ENCODE measurements at places on chromosomes 2 and 18. TPM values are rescaled to one million over a fixed set of nuclear protein-coding genes. Genes with fewer than 3 reads are reported as not detected.
A peak's percentile ranks its signal among the peaks of the same experiment; 100 is the strongest.

- no peaks in the 10 kb centered on the region for H3K36me3 ChIP-seq
- H3K27ac ChIP-seq = no peak overlapping the region
- H3K27me3 ChIP-seq = peaks cover 34% of the 10 kb centered on the region
- H3K4me3 ChIP-seq = no peak overlapping the region
These were observed 22.9 kb downstream of the IL36A start for GRCh38 chr2:113028112-113028511.

DNA sequence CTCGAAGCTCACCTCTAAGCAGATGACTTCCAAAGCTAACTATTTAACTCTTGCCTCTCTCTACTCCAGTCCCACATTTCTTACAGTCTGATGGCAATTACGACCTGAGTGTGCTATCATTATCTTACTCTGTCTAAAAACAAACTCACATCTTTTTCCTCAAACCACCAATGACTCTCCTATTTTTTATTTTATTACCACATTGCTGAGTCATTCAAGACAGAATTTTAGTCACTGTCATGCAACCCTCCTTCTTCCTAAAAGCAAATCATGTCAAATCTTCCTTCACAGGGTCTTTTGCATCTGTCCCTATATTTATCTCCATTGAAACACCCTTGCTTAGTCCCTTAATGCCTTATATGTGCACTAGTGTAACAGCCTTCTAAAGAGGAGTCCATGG, 34.6 kb upstream of the C2orf15 start:
- H3K27me3 ChIP-seq = no peaks in the 10 kb centered on the region
- H3K4me1 ChIP-seq = no peaks in the 10 kb centered on the region
- DNase-seq = no peak
- no peak overlapping the region for H3K27ac ChIP-seq
- no peak overlapping the region for H3K4me3 ChIP-seq
- H3K36me3 ChIP-seq = no peaks in the 10 kb centered on the region

- no peaks in the 10 kb centered on the region for H3K27me3 ChIP-seq
- H3K36me3 ChIP-seq = no peaks in the 10 kb centered on the region
- H3K4me3 ChIP-seq = no peak overlapping the region
- no peak overlapping the region for H3K27ac ChIP-seq
- no peak for DNase-seq
- no peaks in the 10 kb centered on the region for H3K4me1 ChIP-seq
These were observed 71.3 kb downstream of the FASTKD2 start for GRCh38 chr2:206836722-206837121.

- no peak overlapping the region for H3K27ac ChIP-seq
- no peaks in the 10 kb centered on the region for H3K36me3 ChIP-seq
- no peaks in the 10 kb centered on the region for H3K27me3 ChIP-seq
- peak; percentile 58 for DNase-seq
- H3K4me1 ChIP-seq = no peaks in the 10 kb centered on the region
These were observed 57.0 kb downstream of the CCDC150 start for GRCh38 chr2:196696423-196697079.

DNA sequence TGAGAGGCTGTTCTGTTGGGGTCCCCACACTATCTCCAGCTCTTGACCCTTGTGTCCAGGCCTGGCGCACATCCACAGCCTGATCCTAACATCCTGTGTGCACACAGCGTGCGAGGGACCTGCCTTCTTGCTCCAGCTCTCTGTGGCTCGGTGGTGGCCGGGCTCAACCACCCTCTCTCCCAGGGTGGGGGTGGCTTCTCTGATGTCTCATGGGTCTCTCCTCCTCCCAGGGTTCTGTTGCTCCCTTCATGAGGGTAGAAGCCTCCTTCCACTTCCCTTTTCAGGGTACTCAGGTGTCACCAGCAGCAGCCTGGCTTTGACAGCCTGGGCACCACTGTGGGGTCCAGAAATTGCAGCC, 196.9 kb upstream of the RAB6C start:
- H3K27ac ChIP-seq = no peak overlapping the region
- DNase-seq = no peak
- H3K36me3 ChIP-seq = no peaks in the 10 kb centered on the region

- no peak for DNase-seq
- H3K27ac ChIP-seq = no peak overlapping the region
- no peaks in the 10 kb centered on the region for H3K36me3 ChIP-seq
- no peaks in the 10 kb centered on the region for H3K4me1 ChIP-seq
- no peak overlapping the region for H3K4me3 ChIP-seq
These were observed 168.7 kb upstream of the SKOR2 start for GRCh38 chr18:47420130-47420529.

- H3K4me1 ChIP-seq = no peaks in the 10 kb centered on the region
- no peak overlapping the region for H3K4me3 ChIP-seq
- no peaks in the 10 kb centered on the region for H3K36me3 ChIP-seq
- H3K27me3 ChIP-seq = no peaks in the 10 kb centered on the region
- no peak overlapping the region for H3K27ac ChIP-seq
These were observed 208.5 kb downstream of the CAMKMT start for GRCh38 chr2:44570271-44570670.

GRCh38 chr2:73933194-73933593, 6.5 kb downstream of the DGUOK start:
- H3K4me3 ChIP-seq = no peak overlapping the region
- H3K27ac ChIP-seq = no peak overlapping the region
- no peak for DNase-seq
- H3K27me3 ChIP-seq = no peaks in the 10 kb centered on the region
- no peaks in the 10 kb centered on the region for H3K36me3 ChIP-seq
- H3K4me1 ChIP-seq = peaks cover 13% of the 10 kb centered on the region

DNA sequence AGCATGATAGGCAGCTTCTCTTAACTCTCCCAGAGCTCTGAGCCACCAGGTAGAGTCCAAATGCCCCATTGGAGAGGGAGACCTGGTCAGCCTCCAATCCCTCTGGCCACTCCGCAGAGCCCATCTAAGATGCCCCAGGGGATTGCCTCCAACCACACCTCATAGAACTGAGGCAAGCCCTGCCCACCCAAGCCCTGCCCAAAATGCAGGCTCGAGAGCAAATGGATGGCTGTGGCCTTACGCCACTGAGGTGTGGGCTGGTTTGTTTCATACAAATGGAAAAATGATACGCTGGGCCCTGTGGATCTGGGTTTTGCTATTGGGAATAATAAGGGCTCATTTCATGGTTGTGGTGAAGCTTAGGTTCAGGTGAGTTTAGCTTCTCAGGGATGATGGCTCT, 3.0 kb upstream of the TFCP2L1 start:
- no peak overlapping the region for H3K27ac ChIP-seq
- DNase-seq = no peak
- H3K36me3 ChIP-seq = no peaks in the 10 kb centered on the region
- H3K4me3 ChIP-seq = no peak overlapping the region
- H3K27me3 ChIP-seq = peaks cover 21% of the 10 kb centered on the region

DNA sequence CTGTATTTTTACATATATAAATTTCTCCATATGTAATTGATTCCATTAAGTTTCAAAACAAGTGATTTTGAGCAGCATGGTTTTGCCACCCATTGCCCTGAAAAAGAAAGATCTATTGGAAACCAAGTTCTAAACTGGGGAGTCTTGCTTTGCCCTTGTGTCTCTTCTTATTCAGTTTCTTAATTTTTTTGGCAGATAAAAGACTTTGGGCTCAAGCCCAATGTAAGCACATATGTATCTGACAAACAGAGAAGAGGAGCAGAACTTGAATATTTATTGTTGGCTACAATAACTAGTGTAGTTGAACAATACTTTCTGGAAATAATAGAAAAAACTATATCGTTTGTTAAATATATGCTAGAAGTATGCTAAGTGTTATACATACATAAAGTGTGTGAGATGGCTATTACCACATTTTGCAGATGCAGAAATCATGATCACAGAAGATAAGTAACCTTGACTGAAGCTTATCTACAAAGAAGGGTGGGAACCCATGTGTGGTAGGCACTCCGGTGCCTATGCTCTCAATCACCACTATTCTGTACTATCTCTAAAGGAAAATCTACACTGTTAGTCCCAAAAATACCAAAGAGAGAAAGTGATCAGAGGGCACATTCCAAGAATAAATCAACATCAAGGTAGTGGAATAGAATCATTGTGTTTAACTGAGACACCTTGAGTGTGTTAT, 109.1 kb downstream of the PLA2R1 start:
- H3K4me3 ChIP-seq = no peak overlapping the region
- no peaks in the 10 kb centered on the region for H3K36me3 ChIP-seq
- no peak overlapping the region for H3K27ac ChIP-seq
- H3K27me3 ChIP-seq = no peaks in the 10 kb centered on the region
- no peak for DNase-seq
- H3K4me1 ChIP-seq = no peaks in the 10 kb centered on the region

- H3K36me3 ChIP-seq = no peaks in the 10 kb centered on the region
- no peaks in the 10 kb centered on the region for H3K27me3 ChIP-seq
- no peak overlapping the region for H3K27ac ChIP-seq
- no peak for DNase-seq
- H3K4me1 ChIP-seq = no peaks in the 10 kb centered on the region
These were observed 475.8 kb upstream of the SLC39A10 start for GRCh38 chr2:195181059-195181705.

DNA sequence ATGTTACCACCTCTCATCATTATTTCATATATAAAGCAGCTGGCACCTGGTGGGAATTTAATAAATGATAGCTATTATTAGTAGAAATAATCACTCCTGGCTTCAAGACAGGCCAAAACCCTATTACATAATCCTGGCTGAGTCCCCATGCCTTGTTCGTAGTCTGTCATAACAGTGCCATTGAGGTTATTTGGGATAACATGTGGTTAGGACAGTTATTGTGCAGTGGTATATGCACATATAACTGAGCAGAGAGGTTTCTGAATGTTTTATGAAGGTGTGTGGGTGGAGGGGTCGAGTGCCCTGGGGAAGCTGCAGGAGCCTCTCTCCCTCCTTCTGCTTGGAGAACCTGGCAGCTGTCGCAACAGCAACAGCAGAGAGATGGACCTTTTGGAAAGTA, 162.4 kb upstream of the NABP1 start:
- H3K4me3 ChIP-seq = no peak overlapping the region
- H3K27me3 ChIP-seq = no peaks in the 10 kb centered on the region
- DNase-seq = no peak
- H3K4me1 ChIP-seq = no peaks in the 10 kb centered on the region
- H3K27ac ChIP-seq = no peak overlapping the region

DNA sequence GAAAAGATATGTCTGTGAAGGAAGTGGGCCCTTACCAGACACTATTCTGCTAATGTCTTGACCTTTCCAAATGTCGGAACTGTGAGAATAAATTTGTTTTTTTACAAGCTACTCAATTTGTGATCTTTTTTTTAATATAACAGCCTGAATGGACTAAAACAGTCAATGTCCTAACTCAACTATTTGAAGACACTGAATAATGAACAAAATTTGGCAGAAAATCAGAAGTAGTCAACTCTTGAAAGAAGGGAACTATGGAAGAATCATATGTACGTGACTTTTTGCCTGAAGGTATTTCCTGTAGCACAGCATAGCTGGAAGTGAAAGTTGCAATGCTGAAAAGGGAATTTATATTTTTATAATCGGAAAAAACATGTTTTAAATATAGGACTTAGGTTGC, 351.8 kb upstream of the TFPI start:
- H3K36me3 ChIP-seq = no peaks in the 10 kb centered on the region
- H3K4me3 ChIP-seq = no peak overlapping the region
- no peak overlapping the region for H3K27ac ChIP-seq
- no peaks in the 10 kb centered on the region for H3K4me1 ChIP-seq
- DNase-seq = no peak

- DNase-seq = peak; percentile 81
- H3K27me3 ChIP-seq = no peaks in the 10 kb centered on the region
- no peak overlapping the region for H3K4me3 ChIP-seq
These were observed 68.6 kb downstream of the EXOC6B start for GRCh38 chr2:72757177-72757775.

GRCh38 chr2:238039985-238040384, 20.8 kb upstream of the SCLY start:
- H3K27ac ChIP-seq = no peak overlapping the region
- H3K27me3 ChIP-seq = no peaks in the 10 kb centered on the region
- no peak for DNase-seq
- no peaks in the 10 kb centered on the region for H3K36me3 ChIP-seq

- no peaks in the 10 kb centered on the region for H3K27me3 ChIP-seq
- no peak for DNase-seq
- H3K27ac ChIP-seq = no peak overlapping the region
- H3K36me3 ChIP-seq = no peaks in the 10 kb centered on the region
These were observed 51.4 kb downstream of the VSNL1 start for GRCh38 chr2:17591846-17592245.

DNA sequence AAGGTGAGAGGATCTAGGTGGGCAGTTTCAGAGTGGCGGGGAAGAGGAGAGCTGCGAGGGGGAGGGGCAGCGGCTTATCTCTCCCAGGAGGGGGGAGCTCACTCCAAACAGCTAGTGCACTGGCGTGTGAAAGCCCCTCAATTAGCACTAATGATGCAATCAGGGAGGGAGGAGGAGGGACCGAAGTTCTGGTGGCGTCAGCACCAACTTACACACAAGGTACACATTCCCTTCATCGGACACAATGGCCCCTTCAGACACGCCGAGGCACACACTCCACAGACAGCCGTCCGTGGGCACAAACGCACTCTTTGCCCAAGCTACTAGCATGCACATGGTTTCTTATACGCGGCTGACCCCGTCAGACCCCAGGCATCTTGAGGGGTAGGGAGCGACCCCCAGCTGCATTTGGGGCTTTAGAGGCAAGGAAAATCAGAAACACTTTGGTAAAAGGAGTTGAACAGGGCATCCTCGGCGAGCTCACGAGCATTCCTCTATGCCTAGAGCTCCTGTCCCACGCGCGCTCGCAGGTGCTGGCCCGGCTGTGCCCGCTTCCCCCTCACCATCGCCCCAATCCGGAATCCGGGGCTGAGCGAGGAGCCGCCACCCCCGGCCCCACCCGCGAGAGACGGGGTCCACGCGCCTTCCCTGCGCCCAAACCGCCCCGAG, 868 bp upstream of the PKDCC start:
- peak overlapping the region; percentile 84 for H3K27ac ChIP-seq
- no peaks in the 10 kb centered on the region for H3K36me3 ChIP-seq
- peak overlapping the region; percentile 62 for H3K4me3 ChIP-seq
- H3K27me3 ChIP-seq = no peaks in the 10 kb centered on the region
- DNase-seq = peak; percentile 80

- peak overlapping the region; percentile 89 for H3K27ac ChIP-seq
- no peak for DNase-seq
- no peaks in the 10 kb centered on the region for H3K36me3 ChIP-seq
- H3K4me3 ChIP-seq = no peak overlapping the region
- peaks cover 11% of the 10 kb centered on the region for H3K4me1 ChIP-seq
These were observed 37.2 kb downstream of the SLC40A1 start for GRCh38 chr2:189543367-189543766.

GRCh38 chr2:121591199-121591598, 58.1 kb downstream of the CLASP1 start:
- no peak overlapping the region for H3K27ac ChIP-seq
- H3K4me3 ChIP-seq = no peak overlapping the region
- DNase-seq = no peak
- H3K36me3 ChIP-seq = no peaks in the 10 kb centered on the region
- no peaks in the 10 kb centered on the region for H3K27me3 ChIP-seq

GRCh38 chr2:148979164-148979918, 59.2 kb upstream of the LYPD6B start:
- no peak for DNase-seq
- no peak overlapping the region for H3K27ac ChIP-seq
- no peaks in the 10 kb centered on the region for H3K36me3 ChIP-seq
- H3K27me3 ChIP-seq = no peaks in the 10 kb centered on the region

The SCN9A gene
- 9.0 TPM for total RNA-seq

The RFTN2 gene
- total RNA-seq = 8.7 TPM

The HOXD13 gene
- 33.9 TPM for total RNA-seq

The ZEB2 gene
- total RNA-seq = 35.5 TPM

The NMUR1 gene
- 0.48 TPM for total RNA-seq

The LRRC30 gene
- not detected for total RNA-seq

The PROC gene
- 62.3 TPM for total RNA-seq

The RNU2-63P gene
- total RNA-seq = not detected

All from hepatocyte (in vitro differentiated cells).